ENCODE measurements at places on chromosomes 5 and 9. TPM values are rescaled to one million over a fixed set of nuclear protein-coding genes. Genes with fewer than 3 reads are reported as not detected.

Gene F12
- polyA plus RNA-seq: 19.8 TPM

Gene PCDHGA7
- 2.6 TPM for polyA plus RNA-seq

Gene NEUROG1
- polyA plus RNA-seq: not detected

Gene SH3TC2
- polyA plus RNA-seq: 0.46 TPM

Gene RIMOC1
- 32.3 TPM for polyA plus RNA-seq

Gene TYRP1
- polyA plus RNA-seq: 3.1 TPM
